ENCODE measurements at places on chromosomes 2 and 18.
A peak's percentile ranks its signal among the peaks of the same experiment; 100 is the strongest.

GRCh38 chr18:63071701-63072141, 247.8 kb downstream of the BCL2 start:
- DNase-seq = no peak

DNA sequence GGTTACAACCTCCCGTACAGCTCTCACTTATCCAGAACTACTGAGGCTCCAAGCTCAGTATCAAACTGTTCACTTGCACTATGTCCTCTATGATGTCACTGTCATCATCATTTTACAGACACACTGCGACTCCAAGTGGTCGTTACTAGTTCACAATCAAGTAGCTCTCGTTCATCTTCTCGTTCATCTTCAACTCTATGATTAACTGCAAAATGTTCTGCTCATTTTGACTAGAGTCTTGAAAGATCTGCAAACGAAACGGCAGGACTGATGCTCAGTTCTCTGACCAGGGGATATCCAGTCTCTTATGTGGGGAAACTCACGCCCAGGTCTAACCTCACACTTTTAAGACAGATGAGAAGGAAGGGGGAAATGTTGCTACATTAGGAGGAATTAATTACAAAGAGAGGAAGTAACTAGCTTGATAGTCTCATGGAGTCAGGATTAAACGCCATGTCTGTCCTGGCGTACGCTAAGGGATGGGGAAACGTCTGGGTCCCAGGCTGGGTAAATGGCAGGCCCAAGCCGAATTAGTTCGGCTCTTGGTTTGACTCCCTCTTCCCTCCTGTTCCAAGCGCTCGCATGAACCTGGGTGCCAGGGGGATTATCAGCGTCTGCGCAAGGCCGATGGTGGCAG, 794 bp upstream of the CHCHD5 start:
- DNase-seq = no peak

GRCh38 chr18:9826685-9827084, 59.1 kb upstream of the TXNDC2 start:
- DNase-seq = no peak

DNA sequence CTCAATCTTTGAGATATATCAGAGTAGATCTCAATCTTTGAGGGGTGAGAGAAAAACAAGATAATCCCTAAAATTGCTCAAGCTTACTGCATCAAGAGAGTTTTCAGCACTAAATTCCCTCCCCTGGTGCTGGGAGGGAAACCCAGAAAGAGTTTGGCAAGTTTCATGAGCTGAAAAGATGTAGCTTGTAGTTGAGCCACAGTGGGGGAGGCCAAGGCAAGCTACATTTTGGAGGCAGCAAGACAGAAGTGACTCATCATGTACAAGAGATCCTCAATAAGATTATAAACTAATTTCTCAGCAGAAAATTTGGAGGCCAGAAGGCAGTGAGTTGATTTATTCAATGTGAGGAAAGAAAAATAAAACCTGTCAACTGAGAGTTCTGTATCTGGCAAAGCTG, 308.2 kb downstream of the PIEZO2 start:
- no peak for DNase-seq

DNA sequence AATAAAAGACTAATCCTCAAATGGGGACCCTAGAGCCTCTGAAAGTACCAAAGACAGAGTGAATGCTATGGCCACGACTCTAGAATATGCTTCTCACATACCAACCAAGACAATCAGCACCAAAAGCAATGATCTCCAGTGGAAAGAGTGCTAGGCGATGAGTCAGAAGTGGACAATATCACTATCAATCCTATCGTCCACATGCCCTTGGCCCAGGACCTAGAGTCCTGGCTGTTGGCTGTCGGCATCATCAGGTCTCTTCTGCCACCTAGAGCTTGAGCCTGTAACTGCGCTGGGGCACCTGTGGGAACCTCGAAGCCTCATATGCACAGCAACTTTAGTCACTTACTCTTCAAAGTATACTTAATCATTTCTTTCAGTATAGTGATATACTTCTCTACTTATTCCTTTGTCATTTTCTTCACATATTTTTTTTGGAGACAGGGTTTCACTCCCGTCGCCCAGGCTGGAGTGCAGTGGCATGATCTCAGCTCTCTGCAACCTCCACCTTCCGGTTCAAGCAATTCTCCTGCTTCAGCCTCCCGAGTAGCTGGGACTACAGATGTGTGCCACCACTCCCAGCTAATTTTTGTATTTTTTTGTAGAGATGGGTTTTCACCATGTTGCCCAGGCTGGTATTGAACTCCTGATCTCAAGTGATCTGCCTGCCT, 29.7 kb downstream of the NOL10 start:
- peak; percentile 50 for DNase-seq

DNA sequence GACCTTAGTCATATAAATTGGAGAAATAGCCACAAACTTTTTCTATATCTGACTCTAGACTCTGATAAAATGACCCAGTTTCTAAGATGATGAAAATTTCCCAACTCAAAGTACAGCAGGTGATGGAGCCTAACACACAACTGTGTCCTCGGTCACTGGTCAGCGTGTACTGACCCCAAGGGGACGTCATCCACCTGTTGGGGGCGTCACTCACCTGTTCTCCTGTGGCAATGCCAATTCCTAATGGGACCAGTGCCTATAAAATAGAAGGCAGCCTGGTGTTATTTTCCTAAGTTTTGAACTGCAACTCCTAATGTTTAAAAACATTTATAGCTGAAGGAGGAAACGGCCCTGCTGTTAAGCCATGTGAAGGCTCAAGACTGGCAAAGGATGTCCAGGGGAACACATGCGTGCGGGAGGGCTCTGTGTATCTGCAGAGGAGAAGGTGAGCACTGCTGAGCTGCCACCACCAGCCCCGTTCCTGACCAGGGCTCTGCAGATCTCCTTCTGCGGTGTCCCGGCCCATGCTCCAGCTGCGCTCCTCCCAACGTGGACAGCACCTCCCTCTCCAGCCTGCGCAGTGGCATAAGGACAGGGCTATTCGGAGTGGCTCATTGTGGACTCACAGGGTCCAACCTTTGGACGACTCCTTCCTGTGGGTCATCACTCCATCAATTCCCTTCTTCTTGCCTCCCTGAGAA, 21.2 kb downstream of the TYMS start:
- no peak for DNase-seq
